Fibroblast of mammary gland (primary cell): ENCODE measurements at places on chromosomes 12 and 14.

DNA sequence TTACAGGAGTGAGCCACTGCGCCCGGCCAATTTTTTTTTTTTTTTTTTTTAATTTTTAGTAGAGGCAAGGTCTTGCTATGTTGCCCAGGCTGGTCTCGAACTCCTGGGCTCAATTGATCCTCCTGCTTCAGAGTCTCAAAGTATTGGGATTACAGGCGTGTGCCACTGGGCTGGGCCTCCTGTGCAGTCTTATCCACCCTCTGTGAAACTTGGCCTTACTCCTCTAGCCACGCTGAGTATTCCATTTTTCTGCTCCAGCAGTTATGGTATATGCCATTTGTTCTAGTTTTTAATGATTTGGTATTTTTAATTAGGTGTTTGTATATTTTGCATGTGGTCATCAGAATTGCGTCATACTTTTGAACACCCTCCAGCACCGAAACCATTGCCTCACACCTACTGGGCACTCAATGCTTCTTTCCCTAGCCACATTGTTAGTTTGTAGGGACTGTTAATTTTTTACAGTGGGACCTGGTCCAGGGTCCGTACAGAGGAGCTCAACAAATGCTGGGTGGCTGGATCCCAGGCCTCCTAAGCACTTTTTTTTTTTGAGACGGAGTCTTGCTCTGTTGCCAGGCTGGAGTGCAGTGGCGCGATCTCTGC, 11.4 kb downstream of the RIOX1 start:
- DNase-seq, result peak; percentile 28

DNA sequence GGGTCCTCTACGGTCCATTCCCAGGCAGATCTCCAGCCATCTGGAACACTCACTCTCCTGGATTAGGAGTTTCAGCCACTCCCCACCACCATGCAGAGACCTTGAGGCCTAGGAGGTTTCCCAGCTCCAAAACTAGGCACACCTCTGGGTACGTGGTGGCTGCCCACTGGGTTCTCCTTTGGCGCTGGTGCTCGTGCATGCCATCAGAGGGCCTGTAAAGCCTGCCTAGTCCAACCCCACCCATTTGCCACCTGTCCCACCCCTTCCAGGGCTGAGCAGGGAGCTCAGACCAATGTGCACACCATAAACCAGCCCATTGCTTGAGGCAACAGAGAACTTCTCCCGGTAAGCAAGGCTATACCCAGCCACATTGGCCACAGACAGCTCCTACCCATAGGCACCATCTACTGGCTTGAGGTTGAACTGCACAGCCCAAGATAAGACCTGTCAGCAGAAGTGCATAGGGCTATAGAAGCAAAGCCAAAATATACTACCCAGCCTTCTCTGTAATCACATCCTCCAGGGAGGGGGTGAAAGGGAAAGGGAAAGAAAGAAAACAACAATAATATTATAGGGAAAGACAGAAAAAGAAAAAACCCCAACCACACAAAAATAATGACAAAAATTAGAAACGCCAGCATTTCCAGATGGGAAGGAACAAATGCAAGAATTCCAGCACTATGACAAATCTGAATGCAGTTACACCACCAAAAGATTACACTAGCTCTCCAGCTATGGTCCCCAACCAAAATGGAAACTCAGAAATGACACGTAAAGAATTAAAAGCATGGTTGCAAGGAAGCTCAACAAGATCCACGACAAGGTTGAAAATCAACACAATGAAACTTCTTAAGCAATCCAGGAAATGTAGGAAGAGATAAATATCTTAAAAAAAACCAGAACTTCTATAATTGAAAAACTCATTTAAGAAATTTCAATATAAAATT, 111.9 kb upstream of the CCDC175 start:
- DNase-seq, result peak; percentile 61

DNA sequence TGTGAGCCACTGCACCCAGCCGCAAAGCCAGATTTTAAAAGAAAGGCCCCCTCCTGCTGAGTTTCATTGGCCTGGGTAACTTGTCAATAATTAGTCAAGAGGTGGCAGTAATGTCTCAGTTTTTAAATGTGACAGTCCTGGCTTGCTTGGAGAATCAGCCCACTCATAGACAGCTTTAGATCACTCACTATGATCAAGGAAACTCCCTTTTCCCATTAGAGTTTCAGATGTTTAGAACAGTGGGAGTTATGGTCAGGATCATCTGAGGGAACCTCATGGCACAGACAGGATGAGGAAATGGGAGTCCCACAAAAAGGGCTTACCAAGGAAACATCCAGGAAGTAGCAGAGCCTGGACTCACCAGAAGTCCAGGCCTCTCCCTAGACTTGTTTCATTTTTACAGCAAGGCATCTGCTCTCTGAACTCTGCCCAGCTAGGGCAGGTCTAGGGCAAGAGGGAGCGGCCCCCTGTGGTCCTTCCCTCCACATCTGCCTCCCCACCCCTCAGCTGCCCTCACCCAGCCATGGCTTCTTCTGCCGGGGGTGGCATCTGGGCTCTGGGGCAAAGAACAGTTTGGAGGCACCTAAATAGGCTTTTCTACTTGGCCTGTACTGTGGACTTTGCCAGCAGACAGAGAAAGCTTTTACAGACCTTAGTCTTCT, 11.2 kb downstream of the BCL2L14 start:
- DNase-seq, result peak; percentile 66

GRCh38 chr12:124559182-124560017, 8.0 kb downstream of the NCOR2 start:
- DNase-seq, result no peak

GRCh38 chr14:75406856-75407255, 21.0 kb upstream of the JDP2 start:
- DNase-seq, result no peak

GRCh38 chr14:58238252-58239243, 6.1 kb upstream of the PSMA3 start:
- DNase-seq, result peak; percentile 49

GRCh38 chr12:31321897-31322228, 4.1 kb downstream of the SINHCAF start:
- peak; percentile 30 for DNase-seq

DNA sequence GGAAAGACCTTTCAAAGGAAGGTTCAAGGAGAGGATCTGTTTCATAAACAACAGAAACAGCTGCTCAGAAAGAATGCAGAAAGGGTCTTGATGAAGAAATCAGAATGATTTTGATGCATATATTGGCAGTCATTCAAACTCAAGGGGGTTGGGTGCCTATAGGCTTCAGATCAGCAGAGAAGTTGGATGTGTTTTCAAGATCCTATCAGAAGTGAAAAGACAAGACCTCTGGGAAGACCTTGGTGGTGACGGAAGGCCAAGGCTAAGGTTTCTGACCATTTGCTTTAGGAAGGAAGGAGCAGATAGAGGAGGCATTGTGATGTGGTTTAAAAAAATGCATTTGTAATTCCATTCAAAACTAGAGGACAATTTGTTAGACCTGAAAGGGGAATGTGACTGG, 15.2 kb upstream of the PTPRB start:
- no peak for DNase-seq

DNA sequence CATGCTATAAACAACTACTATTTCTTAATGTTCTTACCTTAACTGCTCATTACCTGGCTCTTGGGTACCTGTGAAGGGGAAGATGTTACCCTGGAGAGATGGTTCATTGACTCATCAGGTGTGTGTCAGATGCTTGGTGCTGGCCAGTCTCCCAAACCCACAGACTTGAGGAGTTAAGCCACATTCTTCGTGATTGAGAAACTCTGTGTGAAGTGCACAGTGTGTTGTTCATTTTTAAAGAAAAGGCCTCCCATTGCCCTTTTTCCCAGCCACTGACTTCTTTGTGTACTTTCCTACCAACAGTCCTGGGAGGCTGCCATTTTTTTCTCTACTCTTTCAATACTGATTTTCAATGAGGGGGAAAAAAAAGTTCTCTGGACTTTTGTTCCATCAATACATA, 3.2 kb downstream of the MGST1 start:
- peak; percentile 99 for DNase-seq

GRCh38 chr14:95811813-95812212, 64.8 kb upstream of the TUNAR start:
- no peak for DNase-seq

GRCh38 chr12:32201096-32201495, 94.4 kb downstream of the BICD1 start:
- DNase-seq, result no peak

GRCh38 chr12:104275689-104276088, 27.9 kb upstream of the EID3 start:
- DNase-seq, result no peak

GRCh38 chr12:122190842-122191668, 8.1 kb downstream of the LRRC43 start:
- peak; percentile 64 for DNase-seq

DNA sequence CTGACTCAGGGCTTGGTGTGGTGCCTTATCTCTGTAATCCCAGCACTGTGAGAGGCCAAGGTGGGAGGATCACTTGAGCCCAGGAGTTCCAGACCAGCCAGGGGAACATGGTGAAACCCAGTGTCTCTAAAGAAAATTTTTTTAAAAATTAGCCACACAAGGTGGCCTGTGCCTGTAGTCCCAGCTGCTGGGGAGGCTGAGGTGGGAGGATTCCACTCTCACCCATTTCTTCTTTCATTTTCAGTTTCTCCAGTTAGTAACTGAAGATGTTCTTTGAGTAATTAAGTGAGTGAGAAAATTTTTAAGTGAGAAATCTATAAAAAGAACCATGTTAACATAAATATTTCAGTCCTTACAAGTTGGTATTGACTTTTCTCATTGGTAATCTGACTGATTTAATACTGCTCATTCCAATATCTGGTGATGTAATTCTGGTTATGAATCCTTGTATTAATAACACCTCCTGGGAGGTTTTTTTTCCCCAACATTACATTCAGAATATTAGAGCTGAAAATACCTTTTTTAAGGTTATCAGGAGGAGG, 6.1 kb downstream of the METTL3 start:
- DNase-seq, result no peak

DNA sequence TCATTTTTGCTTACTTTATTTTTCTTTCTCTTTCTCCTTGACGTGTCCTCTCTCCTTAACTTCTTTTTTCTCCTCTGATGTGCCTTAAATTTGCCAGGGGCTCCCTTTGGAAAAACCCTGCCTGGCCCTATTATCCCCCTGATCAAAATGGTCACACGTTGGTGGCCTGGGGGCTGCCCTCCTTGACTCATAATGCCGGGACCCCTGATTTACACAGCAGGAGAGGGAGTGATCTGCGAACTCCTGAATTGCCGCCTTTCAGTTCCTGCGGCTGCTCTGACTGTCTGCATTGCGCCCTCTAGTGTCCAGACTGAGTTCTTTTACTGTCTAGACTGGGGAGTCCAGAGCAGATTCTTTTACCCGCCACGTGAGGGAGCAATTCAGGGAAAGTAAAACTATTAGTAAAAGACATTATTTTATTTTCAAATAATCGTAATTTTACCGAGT, 44.8 kb upstream of the GZMB start:
- peak; percentile 89 for DNase-seq

- no peak for DNase-seq
These were observed 36.8 kb downstream of the ANO2 start for GRCh38 chr12:5908251-5908650.

- DNase-seq, result no peak
These were observed 2.4 kb upstream of the KRT83 start for GRCh38 chr12:52323416-52324152.

DNA sequence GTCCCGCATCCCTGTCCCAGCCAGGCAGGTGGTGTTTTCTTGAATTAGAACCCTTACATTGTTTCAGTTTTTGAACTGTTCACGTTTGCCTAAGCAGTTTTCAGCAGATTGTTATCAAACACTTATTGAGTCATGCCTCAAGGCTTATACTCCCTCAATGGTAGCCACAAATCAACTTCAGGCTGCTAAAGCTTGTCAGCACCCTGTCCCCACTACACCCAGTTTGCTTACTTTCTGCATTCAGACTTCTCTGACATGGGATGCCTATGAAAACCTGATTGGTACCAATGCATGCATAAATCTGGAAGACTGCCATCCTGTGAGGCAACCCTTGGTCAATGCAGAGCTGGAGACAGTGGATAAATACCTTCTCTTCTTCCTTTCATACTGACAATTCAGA, 225.4 kb downstream of the BTG1 start:
- DNase-seq, result peak; percentile 41

- no peak for DNase-seq
These were observed 308.8 kb upstream of the SYT1 start for GRCh38 chr12:78555802-78556201.

DNA sequence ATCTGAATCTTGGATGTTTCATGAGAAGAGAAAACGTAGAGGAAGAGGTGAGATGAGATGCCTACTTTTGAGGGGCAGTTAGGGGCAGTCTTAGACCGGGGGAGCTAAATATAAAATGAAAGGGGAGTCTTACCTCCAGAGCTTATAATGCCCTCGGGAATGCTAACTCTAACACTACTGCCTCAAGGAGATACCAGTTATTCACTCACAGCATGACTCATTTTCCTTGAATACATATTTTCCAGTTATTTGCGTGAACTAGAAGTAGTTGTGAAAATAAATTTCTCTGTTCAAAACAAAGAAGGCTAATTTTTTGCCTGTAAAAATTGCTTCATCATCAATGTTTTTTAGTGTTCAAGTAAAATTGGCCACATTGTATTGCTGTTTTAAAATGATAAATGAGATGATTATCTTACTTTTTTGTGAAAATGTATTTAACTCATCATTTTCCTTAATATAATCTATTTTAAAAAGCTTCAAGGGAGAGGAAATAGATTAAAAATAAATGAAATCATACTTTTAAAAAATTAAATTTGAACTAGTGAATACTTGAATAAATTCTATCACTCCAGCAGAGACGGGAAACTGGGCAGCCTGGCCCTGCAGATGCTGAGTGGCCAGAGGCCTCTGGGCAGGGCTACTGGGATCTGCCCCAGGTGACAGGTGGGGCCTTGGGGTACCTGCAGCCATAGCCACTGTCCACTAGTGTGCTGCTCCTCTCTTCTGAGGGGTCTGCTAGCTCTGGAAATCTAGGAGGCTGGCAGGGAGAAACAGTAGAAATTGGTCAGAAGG, 339.3 kb downstream of the EGLN3 start:
- peak; percentile 35 for DNase-seq

- no peak for DNase-seq
These were observed 9.6 kb upstream of the SERPINA11 start for GRCh38 chr14:94462219-94462551.

DNA sequence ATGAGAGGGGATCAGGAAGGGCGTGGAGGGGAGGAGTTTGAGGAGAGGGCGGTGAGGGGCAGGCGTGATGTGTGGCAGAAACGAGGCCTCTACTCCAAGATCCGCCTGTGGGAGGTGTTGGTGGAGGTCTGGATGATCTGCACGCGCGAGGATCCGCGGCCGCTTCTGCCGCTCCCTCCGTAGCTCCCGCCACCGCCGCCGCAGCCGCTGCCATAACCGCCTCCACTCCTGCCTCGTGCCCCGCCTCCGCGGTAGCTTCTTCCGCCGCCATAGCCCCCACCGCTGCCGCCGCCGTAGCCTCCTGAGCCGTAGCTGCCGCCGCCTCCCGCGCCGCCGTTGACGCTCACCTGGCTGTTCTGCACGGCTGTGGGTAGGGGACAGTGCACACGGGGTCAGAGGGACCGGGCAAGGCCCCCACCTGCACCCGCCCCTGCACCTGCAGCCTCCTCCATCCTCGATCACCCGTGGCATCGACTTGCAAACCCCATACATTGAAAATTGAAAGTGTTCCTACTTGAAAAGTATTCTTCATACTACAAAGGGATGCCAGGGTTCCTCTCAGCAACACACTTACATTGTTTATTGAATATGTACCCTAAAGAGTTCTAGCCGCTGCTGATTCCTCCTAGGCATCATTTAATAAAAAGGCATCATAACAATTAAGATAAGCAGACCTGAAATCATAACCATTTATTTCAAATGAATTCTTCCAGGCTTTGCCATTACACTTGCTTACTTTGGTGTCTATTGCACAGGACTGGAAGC, 11.1 kb upstream of the KRT1 start:
- DNase-seq, result no peak

- no peak for DNase-seq
These were observed 10.0 kb downstream of the FGFR1OP2 start for GRCh38 chr12:26948309-26948708.

GRCh38 chr14:64409126-64409920, 21.2 kb downstream of the MTHFD1 start:
- DNase-seq, result no peak
